ENCODE measurements at places on chromosomes 2 and 18.

GRCh38 chr2:120860579-120860922 is 124.9 kb downstream of the GLI2 start:
- DNase-seq, result no peak

DNA sequence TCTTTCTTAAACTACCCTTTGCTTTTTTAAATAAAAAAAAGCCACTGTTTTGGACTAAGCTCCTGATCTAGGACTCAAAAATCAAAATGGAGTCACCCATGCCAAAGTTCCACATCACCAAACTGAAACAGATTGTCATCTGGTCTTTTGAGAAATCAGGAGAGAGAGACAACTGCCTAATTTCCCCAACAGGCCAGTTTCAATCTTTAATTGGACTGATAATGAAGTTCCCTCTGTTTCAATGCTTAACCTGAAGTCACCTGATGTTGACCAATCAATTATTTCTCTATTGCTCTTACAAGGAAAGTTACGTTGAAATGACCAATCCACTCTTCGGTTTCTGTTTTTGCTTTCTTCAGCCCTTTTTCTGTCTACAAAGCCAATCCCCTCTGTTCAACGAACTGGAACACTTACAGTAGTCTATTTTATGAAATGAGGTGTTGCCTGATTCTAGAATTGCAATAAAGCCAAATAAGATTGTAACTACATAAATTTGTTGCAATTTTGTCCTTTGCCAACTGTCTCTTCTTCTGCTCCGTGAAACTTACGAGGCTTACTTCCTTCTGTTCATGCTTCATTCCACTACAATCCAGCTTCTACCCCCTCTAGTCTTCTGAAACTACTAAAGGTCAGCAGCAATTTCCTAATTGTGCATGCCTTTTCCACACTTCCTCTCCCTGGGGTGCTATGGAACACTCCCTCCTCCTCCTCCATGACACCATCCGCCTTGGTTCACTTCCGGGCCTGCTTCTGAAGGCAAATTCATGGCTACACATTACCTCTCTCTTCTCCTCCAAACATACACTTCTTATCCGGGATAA is 95.2 kb upstream of the CD302 start:
- DNase-seq, result no peak

DNA sequence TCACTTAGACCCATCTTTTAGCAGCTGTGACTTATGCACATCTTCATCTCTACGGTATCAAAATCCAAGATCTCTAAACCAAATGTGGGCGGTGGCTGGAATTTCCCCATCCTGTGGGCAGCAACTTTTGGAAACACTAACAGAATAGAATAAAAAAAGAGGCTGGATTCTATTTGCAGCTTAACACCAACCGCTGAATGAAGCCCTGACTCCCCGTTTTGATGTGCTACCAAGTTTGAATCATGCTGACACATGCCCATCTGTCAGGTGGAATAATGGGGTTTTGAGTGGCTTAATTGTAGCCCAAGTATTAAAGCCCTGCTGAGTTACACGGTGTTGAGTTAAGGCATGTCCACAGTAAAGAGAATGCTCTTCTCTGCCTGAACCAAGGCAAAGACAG is 165.2 kb downstream of the MTCL1 start:
- DNase-seq, result no peak

DNA sequence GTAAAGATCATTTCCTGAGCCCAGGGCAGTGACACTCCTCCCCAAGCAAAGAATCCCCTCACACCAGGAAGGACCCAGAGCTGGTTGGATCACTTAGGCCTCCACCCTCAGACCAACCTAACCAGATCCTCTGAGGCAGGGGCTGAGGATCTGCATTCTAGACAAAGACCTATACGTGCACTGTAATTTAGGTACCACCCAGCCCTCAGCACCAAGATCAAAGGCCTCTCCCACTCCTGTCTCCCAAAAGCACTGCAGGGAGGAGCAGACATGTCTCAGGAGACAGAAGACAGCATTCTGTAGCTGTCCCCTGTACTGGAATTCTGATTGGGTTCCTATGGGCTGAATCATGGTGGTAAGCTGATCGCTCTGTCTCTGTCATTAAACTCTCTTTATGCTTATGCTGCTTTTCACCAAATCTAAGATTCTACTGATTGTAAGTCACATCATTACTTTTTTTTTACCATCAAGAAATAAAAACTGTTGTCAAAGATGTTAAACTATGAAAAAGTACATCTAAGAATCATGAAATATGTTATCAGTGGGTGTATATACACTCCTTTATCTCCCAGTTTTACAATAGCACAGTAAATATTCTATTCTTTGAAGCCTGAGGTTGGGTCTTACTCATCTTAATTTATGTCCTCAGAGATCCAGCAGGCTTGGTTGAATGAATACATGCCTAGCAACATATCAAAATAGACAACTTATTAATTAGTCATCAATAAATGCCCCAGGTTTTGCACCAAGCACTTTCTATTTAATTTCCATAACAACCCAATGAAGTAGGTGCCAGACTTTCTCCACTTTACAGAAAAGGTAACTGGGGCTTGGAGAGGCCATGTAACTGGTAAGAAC is 28.3 kb downstream of the MCFD2 start:
- no peak for DNase-seq

DNA sequence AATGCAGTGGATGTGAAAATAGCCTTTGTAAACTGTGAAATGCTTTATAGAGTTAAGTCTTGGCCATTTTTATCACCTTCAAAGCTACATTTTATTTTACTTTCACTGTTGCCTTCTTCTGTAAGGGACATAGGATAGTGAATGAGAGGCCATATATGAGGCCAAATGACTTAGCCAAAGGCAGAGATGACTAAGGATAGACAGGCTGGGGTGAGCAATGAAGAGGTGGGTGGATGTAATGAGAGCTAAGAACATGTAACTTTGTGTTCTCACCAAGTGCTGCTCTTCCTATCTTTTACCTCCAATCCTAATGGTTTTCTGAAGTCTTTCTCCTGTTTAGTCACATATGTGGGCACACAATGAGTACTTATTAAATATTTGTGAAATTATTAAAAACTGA is 101.9 kb downstream of the MBD5 start:
- no peak for DNase-seq

DNA sequence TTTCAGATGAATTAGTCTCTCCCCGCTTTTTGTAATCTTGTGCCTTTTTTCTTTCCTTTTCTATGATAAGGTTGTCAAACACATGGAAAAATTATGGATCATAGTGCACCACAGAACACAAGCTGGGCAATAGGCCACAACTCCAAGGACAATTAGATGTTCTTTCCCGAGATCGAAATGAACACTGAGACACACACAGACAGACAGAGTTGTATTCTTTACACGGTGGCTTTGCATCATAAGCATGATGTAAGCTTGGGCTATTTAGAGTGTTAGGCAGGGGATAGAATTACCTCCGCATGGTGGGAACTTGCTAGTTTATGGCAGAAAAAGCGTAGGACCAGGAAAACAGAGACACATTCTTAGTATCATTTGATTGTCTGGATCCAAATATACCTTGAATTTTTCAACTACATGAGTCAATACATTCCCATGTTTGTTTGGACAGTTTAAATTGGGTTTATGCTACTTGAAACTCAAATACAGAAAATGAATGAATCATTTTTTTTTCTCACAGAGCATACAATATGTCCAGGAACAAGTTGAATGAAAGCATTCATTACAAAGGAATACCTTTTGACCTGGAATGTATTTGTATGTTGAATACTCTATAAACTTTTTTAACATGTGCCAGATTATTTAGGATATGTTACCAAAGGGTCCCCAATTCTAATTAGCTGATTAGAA is 1611.5 kb upstream of the TMEFF2 start:
- no peak for DNase-seq

DNA sequence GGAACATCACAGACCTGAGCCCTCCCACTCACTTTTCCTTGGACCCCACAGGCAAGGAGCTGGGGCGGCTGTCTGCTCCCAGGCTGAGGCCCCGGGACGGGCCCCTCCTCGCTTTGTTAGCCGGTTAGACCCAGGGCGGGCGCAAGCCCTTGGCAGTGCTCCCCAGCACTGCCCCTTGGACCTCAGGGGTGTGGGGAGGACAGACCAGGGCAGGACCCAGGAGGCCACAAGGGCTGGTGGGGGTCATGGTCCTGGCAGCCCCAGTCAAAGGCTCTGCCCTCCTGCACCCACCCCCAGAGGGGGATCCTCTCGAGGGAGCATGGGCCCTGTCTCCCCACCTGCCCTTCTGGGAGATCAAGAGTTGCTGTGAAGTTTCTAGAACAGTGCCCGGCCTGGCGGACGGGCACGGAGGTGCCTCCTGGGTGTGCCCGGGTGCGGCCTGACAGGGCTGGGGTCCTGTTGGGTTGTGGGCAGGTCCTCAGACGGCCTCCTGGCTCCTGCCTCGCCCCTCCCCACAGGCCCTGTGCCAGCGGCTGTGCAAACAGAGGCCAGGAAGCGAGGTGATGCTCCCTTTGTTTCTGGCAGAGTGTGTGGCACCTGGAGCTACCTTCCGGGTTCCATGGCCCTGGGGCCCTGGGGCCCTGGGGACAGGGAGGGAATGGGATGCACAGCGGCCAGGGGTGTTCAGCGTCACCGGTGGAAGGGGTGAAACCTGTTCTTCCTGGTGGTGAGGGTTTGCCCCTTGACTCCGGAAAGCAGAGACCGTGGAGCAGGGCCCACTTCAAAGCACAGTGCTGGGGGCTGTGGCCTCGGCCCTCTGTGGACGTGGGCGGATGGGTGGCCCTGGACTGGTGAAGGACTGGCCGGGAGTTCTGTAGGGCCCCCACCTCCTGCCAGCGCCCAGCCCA is 2.9 kb upstream of the GAL3ST2 start:
- peak; percentile 18 for DNase-seq

DNA sequence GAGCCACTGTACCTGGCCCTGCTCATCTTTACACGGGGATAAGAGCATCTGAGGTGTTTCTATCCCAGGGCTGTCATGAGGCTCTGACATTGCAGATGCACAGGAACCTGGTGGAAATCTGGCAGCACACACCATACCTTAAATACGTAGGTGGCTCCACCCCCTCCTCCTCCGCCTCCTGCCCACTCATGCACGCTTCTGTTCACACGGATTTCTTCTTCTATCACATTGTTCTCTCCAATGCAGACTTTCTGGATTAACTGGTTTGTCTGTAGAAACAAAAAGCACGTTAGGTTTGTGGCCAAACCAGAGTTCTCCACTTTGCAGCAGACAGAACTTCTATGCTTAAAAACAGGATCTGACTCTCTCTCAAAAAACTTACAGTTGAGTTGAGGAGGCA is 118.2 kb downstream of the CLIP4 start:
- peak; percentile 3 for DNase-seq

DNA sequence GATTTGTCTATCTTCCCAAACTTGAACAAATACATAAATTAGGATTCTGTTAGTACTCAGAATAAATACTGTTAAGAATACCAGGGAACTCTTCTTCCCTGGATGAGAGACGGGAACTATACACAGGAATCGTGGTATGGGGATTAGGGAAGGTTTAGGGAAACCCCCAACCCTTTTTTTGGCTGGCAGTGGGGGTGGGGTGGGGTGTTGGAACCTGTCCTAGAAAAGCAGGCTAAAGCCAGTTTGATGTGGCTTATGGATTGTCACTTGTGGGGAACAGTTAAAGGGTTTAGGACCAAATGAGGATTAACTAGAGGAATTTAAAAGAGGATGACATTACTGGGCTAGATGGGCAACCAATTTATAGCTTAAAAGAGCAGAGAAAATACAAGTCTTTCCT is 1.8 kb downstream of the SLC4A10 start:
- DNase-seq, result no peak

DNA sequence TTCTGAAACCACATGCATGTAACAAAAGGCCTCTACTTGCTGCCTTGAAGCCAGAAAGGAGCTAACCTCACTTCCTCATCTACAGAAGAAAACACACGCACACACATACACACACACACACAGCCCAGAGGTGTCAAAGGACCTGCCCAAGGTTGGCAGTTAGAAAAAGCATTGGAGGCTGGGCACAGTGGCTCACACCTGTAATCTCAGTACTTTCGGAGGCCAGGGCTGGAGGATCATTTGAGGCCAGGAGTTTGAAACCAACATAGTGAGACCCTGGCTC is 125.9 kb upstream of the RNF152 start:
- no peak for DNase-seq

- DNase-seq, result no peak
Observed at GRCh38 chr2:230455005-230455684, 39.1 kb downstream of the SP100 start.

DNA sequence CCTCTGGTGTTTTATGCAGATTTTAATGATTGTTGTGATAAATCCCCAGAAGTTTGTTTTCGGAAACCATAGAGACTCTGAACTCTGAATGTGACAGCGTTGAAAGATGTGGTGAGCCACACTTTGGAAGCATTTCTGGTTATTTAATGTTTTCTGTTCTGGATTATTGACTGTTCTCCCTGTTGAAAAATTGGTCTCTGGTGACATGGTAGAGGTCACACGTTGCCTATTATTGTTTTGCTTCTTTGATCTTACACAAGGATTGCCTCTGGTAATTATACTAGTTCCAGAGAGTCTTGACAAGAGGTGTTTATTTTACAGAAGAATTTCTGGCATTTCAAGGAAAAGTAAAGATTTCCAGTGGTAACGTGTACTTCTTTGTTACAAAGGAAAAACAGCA is 127.1 kb downstream of the GREB1L start:
- DNase-seq, result no peak

GRCh38 chr18:60599267-60599666 is 226.7 kb upstream of the MC4R start:
- no peak for DNase-seq

DNA sequence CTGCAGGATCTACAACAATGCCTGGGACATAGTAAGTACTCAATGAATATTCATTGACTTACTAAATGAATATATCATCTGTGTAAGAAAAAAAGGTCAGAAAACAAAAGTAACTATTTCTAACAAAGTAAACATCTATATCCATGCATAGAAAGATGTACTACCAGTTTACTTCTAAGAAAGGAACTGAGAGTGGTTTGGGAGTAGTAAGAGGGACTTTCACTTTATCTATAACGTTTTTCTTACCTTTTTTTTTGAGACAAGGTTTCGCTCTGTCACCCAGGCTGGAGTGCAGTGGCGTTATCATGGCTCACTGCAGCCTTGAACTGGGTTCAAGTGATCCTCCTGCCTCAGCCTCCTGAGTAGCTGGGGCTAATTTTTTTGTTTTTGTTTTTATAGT is 25.7 kb downstream of the DHX57 start:
- DNase-seq, result no peak

DNA sequence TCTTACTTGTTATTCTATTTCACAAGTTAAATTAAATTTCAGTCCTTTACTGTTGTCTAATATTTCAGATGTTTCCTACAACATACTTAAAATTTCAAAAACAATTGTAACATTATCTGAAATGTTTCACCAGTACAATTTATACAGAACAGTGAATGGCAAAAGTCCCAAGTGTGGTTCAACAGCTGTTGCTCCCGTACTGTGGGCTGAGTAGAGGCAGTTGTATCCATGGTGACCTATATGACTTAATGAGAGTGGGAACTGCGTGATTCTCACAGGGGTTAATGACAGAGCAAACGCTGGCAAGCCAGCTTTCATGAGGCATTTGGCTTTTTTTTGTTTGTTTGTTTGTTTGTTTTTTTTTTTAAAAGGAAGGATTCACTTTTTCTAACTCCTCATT is 5.3 kb upstream of the PLCL1 start:
- no peak for DNase-seq

Data from NCI-H2029 treated with DMSO at 0.1 percent for 48 hours (cell line).